ENCODE measurements at places on chromosomes 1 and 21.

DNA sequence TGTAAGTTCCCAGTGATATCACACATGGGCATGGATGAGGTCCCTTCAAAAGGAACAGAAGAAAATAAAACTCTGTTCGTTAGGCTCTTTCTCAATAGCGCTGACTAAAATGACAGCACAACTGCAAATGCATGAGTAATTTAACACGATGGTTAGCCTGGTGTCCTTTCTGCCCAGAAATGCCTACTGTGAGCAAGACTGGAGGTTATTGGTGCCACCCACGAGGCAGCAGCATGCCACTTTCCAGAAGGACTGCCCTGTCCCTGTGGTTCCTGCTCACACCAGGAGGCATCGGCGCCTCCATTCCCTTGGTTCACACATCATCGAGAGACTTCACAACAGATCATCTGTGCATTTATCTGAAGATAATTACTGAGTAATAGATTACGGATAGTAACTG, 26.2 kb downstream of the VPS26C start:
- DNase-seq = no peak

- DNase-seq = no peak
Observed at GRCh38 chr1:39915499-39916129, 13.9 kb upstream of the MYCL start.

DNA sequence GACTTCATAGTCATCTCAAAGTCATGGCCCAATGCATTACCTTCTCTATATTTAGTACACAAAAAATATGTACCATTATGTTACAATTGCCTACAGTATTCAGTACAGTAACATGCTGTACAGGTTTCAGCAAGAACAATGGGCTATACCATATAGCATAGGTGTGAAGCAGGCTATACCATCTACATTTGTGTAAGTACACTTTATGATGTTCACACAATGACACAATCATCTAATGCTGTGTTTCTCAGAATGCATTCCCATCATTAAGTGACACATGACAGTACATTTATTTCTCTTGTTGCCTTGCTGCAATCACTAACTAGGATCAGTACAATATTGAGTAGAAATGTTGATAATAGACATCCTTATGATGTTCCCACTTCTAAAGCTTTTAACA, 46.5 kb upstream of the NFIA start:
- no peak for DNase-seq

DNA sequence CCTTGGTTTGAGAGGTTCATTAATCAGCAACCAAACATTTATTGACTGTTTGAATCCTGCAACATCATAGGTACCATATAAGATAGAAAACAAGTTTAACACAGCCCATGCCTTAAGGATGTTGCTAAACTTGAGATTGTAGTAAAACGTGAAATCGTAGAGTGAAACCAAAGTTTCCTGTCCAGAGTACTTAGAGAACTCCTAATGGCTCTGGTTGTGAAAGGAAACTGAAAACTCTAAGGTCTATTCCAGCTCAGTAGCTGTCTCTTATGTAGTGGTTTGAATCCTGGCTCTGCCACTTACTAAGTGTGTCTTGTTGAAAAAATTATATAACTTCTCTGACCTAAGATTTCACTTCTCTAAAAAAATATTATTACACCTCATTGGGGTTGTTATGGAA, 310.9 kb downstream of the NTNG1 start:
- no peak for DNase-seq

- peak; percentile 47 for DNase-seq
Observed at GRCh38 chr1:26744075-26744959, 43.4 kb upstream of the PIGV start.

- DNase-seq = no peak
Observed at GRCh38 chr1:246121533-246121932, 385.5 kb downstream of the SMYD3 start.

DNA sequence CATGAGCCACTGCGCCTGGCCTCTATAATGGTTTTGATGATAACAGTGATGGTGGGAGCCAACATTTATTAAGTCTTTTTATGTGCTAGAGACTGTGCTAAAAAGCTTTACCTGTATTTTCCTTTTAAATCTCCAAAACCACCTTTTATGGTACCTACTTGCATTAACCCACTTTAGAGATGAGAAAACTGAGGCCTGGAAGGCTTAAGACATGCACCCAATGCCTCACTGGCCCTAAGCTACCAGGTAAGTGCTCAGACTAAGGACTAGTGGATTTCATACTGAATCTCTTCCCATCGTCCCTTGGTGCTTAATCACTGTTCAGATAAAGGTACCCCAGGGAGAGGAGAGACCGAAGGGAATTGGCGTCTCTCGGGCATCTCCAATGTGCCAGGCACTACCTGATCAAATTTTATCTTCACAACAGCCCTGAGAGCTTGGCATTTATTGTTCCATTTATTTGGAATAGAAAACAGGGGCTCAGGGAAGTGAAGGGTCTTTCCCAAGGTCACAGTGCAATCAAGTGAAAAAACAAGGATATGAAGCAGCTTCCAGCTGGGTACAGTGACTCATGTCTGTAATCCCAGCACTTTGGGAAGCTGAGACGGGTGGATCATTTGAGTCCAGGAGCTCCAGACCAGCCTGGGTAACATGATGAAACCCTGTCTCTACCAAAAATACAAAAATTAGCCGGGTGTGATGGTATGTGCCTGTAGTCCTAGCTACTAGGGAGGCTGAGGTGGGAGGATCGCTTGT, 84.2 kb downstream of the LACTBL1 start:
- DNase-seq = no peak

GRCh38 chr1:14037101-14037847, 337.3 kb downstream of the PRDM2 start:
- DNase-seq = no peak

DNA sequence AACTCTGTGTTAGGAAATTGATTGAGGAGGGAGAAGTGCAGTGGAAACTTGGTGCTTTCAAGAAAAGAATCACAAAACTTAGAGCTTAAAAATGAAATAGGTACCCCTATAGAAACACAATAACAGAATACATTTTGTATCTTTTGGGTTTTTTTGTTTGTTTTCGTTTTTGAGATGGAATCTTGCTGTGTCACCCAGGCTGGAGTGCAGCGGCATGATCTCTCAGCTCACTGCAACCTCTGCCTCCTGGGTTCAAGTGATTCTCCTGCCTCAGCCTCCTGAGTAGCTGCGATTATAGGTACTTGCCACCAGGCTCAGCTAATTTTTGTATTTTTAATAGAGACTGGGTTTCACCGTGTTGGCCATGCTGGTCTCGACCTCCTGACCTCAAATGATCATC, 51.5 kb upstream of the RAVER2 start:
- DNase-seq = no peak

DNA sequence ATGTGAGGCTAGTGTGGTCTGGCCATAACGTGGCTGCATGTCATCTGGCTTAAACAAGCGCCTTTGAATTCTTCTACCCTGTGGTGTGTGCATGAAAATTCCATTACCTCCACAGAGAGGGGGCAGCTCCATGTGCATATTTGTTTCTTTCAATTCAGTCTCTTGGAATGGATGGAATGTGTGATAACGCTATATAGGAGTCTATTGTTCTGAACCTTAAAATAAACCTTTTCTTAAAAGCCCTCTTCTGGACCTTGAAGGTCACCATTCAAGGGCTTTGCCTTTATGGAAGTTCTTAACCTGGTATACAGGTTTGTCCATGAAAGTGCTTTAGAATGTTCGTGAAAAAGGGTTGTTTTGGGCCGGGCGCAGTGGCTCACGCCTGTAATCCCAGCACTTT, 118.2 kb upstream of the ADGRL2 start:
- no peak for DNase-seq
